Lower leg skin (tissue), 4 donors: ENCODE measurements at places on chromosomes 16 and 17. TPM values are rescaled to one million over a fixed set of nuclear protein-coding genes. Genes with fewer than 3 reads are reported as not detected.
A peak's percentile ranks its signal among the peaks of the same experiment; 100 is the strongest.

Gene MIS12
- 10.3 TPM for total RNA-seq

GRCh38 chr17:61575352-61575975 lies 15.6 kb downstream of the NACA2 start:
- DNase-seq = no peak

GRCh38 chr17:1789936-1790335 lies 28.1 kb downstream of the SERPINF1 start:
- DNase-seq = no peak

DNA sequence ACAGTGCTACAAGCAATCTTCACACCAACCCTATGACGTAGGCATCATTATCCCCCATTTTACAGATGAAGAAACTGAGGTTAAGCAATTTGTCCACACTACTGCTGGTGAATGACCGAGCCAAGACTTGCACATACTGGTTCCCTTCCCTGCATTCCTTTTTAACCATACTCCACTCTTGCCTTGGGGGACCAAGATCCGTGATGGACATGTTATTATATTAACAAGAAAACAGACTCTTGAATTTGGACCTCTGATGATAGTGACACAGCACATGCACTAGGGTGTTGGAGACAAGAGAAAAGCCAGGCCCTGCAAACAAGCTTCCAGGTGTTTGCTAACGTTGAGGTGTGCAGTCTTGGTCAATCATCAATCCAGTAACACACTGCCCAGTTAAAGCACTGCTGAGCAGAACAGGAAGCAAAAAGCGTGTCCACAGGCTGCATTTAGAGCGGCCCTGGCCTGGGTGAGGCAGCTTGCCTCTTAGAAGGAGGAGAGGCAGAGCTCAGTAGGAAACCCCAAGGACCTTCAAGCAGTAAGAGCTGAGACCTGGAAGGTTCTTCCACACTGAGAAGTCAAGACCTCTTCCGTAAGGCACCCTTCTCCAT lies 36.7 kb downstream of the HNF1B start:
- DNase-seq = no peak

DNA sequence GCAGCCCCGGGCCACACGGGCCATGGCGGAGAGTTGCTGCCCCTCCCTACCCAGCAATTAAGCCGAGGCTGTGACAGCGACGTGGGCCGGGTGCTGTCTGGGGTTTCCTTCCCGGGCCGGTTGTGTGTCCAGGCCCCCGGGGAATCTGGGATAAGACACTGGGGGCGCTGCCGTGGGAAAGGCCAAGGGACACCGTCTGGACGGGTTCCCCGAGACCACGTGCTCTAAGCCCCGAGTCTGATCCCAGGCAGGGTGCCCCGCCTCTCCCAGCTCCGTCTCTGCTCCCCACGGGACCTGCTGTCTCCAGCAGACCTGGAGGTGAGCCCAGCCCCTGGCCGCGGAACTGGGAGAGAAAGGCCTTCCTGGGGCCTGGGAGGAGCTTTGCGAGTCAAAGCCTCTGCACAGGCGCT lies 92.2 kb downstream of the IRX3 start:
- peak; percentile 71 for DNase-seq

DNA sequence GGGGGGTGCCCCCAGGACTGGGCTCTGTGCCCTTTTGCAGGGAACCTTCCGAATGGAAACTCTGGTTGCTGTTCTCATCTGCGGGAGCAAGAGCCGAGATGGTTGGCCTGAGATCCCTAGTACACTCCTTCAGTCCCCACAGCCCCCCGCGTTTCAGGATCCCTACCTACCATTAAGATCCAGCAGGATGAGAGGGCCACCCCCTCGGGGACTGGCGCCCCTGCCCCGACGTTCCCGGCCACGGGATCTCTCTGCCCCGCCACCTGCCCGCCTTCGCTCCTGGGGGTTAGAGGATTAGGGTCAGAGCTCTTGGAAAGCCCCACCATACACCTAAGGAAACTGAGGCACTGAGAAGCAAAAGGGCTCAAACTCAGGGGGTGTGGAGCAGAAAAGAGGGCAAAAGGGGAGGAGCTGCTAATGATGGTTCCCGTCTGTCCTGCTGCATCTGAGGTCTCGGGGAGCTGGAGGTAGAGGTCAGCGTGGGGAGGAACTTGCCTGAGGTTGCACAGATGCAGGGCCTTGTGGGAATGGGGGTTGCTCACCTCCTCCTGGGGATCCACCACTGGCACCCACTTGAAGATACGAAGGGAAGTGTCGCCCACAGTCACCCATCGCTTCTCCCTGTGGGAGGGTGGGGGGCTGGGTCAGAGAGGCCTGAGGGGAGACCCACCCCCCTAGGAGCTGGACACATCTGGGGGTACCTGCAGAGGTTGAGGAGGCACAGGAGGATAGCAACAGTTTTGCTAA lies 1.0 kb downstream of the BCL7C start:
- DNase-seq = no peak

GRCh38 chr17:28333083-28333746 lies 2.1 kb downstream of the IFT20 start:
- DNase-seq = no peak

- no peak for DNase-seq
Observed at GRCh38 chr17:53896047-53896446, 73.3 kb downstream of the KIF2B start.

Gene SLC5A2
- 0.17 TPM for total RNA-seq

DNA sequence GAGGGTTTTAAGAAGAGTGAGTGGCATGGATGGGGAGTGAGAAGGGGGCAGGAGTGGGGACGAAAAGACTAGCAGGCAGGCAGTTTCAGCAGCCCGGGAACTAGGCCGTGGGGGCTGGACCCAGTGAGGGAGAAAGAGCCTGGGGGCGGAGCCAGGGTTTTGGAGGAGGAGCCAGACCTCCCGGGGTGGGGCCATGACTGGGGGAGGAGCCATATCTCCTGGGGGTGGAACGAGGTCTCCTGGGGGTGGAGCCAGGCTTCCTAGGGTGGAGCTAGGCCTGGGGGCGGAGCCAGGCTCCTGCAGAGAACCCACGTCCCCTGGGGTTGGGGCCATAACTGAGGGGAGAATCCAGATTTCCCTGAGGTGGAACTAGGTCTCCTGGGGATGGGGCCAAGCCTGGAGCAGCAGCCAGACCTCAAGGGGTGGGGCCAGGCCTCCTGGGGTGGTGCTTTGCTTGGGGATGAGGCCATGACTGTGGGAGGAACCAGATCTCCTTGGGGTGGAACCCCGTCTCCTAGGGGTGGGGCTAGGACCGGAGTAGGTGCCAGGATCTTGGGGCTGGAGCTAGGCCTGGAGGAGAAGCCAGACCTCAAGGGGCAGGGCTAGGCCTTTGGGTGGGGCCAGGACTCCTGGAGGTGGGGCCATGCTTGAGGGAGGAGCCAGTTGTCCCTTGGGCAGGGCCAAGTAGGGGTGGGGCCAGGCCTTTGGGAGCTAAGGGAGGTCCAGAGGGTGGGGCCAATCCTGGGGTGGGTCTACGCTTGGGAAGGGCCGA lies 41.7 kb upstream of the JPH3 start:
- DNase-seq = no peak

DNA sequence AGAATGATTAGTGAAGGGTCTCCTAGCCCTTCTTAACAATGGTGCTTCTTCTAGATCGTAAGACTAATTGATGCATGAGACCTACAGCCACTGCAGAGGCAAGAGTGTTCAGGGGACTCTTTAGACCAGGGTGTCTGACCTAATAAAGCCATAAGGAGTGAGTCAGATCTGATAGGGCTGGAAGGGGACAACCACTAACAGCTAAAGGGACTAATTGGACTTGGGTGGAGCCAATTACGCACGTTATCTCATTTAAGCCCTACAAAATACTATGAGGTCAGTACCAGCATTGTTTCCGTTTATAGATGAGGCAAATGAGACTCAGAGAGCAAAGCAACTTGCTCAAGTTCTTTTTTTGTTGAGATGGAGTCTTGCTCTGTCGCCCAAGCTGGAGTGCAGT lies 14.5 kb upstream of the RNF222 start:
- DNase-seq = peak; percentile 8

Gene SAP30BP
- 80.7 TPM for total RNA-seq

DNA sequence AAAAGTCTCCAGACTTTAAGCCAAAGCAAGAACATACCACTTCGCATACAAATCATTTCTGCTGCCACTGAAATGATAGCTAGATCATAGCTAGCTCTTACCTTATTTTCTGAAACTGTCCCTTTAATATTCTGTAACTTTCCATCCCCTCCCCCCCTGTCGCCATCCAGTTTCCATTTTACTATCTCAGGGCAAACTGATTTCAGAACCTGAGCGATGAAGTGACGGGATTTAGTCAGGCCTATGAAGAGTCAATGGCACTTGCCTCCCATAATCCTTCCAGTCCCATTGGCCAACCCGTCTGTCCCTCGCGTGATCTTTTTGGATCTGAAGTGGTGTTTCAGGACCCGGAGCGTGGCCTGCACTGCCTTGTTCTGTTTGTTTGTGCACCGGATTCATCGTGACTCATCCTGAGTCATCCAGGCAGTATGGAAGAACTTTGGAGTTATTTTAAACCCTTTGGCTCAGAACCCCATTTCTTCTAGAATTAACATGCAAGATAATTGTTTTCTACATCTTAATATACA lies 199.8 kb upstream of the CHMP6 start:
- DNase-seq = peak; percentile 85

DNA sequence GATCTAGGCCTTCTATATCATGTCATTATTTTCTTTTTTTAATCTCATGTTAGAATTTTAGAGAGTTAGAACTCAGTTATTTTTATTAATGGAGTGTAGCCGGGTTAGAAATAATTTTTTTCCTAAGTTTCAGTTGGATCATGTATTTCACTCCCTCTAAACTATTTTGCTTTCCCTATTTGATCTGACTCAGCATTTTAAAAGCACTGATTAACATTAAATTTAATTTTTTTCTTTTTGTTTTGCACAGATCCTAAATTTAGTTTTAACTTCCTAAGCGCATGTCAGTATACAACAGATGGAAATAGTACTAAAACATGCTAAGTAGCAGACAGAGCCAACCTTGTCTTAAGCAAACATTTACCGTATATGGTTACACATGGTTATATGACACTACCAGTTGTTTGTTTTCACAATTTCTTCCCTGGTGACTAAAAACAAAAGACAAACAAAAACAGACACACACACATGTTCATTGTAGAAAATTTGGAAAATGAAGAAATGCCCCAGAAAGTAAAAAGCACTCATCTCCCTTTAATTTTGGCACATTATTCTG lies 33.6 kb upstream of the RAB11FIP4 start:
- DNase-seq = no peak

GRCh38 chr17:77349976-77350830 lies 209.4 kb downstream of the SEC14L1 start:
- peak; percentile 70 for DNase-seq

GRCh38 chr16:83355570-83356218 lies 452.1 kb upstream of the HSBP1 start:
- no peak for DNase-seq

Gene EFCAB13
- total RNA-seq = 2.2 TPM

Gene SMIM36
- total RNA-seq = not detected

Gene ACSM5
- 5.5 TPM for total RNA-seq

DNA sequence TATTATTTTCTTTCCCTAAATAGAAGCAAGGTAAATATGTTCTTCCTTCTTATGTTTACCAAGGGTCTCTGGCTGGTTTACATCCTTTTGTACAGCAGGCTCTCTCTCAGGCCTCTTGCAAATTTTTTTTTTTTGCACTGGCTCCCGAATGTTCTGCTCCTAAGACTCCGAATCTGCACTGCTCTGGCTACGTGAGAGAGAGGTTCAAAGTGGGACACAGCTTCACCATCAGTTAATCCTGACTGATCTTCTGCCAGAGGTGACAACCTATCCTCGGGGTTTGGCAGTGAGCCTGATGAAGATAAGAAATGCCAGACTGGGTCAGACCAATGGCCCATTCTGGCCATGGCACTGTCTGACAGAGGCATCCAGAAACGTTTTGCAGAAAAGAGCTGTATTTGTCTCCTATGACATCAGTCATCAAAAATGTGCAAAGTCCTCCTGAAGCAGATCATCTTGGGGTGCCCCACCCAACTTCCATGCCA lies 136.9 kb downstream of the GRIN2A start:
- DNase-seq = no peak

- no peak for DNase-seq
Observed at GRCh38 chr16:66165879-66166278, 200.6 kb upstream of the CDH5 start.

DNA sequence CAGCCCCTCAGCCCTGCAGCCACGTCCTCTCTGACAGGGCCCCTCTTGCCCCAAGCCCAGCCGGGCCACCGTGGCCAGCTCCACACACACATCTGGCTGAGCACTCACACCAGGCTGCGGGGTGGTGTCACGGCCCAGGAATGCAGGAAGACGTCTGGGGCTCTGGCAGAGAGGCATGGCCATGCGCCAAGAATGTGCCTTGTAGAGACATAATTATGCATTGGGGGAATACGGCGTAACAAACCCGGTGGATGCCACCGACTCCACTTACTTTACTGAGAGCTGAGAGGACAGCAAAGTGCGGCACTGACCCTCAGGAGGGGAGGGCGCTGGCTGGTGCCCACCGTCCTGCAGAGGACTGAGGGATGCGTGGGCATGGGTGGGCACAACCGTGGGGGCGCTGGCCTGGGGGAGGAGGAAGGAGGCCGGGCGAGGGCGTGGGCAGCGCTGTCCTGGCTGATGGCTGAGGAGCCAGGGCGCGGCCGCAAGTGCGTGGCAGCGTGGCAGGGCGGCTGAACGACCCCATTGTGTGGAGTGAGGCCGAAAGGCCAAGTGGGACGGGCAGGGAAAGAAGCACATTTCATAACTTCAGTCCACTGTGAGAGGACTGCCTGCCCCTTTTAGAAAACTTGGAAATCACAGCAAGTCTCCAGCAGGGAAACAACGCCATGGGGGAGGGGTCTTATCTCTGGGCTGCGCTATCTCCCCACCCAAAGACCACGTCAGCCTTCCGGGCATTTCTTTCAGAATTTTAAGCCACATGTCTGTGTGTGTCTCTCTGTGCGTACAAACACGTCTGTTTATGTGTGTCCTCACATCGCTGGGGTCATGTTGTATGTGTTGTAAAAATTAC lies 30.6 kb downstream of the METRNL start:
- DNase-seq = peak; percentile 89

Gene KRT33B
- total RNA-seq = 4.4 TPM

Gene HAP1
- 1.2 TPM for total RNA-seq

DNA sequence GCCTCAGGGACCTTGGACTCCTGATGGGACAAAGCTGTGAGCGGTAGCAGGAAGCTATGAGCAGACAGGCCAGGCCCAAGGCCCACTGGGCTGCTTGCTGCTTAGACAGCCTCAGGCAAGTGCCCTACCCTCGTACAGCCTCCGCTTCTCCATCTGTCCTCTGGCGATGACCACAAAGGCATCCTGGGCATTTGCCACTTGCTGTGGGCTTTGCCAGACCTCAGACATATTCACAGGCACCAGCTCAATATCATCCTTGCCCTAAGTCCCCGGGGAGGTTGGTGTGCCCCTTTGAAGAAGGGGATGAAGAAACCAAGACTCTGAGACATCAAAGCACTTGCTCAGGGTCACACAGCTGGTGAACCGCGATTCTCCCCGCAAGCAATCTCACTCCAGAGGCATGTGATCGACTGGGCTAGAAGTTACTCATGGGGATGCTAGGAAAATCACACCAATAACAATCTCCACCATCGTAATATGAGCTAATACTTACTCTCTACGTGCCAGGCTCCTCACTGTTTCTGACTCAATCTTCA lies 21.7 kb downstream of the PPL start:
- no peak for DNase-seq

Gene SLC16A11
- total RNA-seq = 1.1 TPM

Gene UNC119
- total RNA-seq = 41.6 TPM
